ENCODE measurements at places on chromosomes 13 and 19.

GRCh38 chr13:104098421-104098820, 1032.2 kb upstream of the SLC10A2 start:
- DNase-seq: no peak

- no peak for DNase-seq
Observed at GRCh38 chr19:41904118-41904870, 21.3 kb downstream of the ARHGEF1 start.

DNA sequence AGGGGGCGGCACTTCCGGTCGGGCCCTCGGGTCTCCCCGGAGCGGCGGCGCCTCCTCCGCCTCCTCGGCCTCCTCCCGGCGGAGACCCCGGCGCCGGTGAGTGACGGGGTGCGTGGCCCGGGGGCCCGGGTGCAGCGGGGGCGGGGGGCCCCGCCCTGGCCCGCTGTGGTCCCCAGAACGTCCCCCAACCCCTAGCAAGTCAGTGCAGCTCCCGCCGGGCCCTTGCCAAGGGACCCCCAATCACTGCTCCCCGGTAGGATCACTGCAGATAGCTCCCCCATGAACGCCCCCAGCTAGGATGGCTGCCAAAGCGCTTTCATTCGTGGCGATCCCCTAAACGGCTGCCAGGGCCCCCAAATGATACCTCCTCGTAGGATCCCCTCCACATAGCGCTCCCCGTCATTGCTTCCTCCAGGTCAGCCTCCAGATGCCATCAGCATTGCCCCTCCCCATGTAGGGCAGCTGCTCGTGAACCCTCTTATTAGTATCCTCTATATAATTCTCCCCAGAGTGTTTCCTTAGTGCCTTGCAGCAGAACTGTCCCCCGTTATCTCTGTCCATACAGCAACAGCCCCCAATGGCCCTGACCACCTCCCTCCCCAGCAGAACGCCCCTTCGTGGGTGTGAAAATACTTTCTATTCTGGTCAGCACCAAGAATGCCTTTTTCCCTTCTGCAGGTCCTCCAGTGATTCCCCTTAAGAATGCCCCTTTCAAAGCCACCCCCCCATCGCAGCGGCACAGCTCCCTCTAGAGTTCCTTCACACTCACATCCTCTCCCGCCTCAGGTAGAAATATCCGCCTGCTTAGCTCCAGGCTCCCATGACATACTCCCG, at the start of gene ZNF865:
TSS of gene ZNF865 (plus strand) at position 11 of the 834 bp plus-strand sequence. CDS start 7,972 bp downstream, outside the sequence.
- DNase-seq: peak; percentile 63

GRCh38 chr13:98869408-98870090, 108.3 kb downstream of the DOCK9 start:
- DNase-seq: no peak

DNA sequence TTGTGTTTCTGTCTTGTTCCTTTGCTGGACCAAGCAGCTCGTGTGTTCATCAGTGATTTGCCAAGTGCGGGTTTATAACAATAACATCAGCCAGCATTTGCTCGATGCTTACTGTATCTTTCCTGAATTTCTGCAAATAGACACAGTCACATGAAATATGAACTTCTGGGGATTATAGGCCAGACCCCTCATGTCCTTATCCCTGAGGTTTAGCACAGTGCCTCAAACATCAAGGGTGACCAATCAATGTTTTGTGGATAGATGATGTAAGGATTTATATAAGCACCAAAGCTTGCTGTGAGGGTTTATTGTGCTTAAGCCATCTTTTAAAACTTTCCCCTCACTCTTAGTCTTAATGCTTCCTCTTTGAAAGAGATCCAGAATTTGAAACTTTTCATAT, 323.9 kb downstream of the SLC7A1 start:
- no peak for DNase-seq

- peak; percentile 95 for DNase-seq
Observed at GRCh38 chr19:38734426-38735256, 9.6 kb downstream of the CAPN12 start.

DNA sequence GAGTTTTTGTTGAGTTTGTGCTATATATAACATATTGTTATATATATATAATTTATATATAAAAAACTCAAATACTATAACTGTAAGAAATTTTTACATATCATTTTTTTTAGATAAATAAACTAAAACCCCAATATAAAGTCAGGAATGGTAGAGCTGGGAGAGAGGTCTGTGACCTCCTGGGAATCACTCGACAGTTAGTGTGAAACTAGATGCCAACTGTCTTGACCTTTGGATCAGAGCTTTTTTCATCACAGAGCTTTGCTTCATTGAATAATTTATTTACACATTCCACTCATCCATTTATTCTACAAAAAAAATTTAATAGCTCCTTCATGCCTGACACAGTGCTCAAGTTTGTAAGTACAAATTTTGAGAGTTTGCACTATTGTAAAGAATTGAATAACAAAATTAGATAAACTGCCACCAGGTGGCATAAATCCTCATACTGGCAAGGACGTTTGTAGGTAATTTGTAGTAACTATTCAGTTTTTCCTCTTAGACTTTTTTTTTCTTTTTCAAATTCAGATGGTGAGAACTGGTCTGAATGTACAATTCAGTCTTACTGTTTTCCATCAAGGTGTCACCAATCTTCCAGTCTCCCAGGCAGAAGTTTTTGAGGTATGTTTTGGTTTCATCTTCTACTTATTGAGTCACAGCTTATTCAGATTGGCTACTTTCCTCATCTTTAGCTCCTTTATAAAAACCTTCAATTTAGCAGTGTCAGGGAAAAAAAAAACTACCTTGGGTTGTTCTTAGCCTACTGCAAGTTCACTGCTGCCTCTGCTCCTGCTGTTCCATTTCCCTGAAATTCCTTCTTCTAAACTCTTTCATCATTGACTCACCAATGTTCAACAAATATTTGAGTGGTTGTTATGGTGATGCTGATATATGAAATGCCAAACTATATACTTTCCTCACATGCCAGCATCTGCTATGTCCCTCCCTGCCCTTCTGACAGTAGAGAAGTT, 28.7 kb downstream of the LACC1 start:
- no peak for DNase-seq

DNA sequence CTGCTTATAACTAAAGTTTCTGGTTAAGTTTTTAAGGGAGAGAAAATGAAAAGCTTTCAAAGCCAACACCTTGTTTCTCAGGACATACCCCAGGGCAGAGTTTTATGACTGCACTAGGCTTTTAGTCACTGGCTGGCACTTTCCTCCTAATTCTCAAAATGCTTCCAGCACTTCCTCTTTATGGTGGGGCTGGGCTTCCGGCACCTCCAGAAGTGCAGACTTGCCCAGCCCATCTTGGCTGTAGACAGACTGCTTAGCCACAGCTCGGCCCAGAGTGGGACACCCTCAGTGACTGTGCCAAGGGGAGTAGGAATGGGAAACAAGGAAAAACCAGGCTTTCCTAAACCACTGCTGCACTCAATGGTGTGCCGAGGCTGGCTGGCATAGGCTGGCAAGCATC, 23.2 kb upstream of the GTF3A start:
- no peak for DNase-seq

DNA sequence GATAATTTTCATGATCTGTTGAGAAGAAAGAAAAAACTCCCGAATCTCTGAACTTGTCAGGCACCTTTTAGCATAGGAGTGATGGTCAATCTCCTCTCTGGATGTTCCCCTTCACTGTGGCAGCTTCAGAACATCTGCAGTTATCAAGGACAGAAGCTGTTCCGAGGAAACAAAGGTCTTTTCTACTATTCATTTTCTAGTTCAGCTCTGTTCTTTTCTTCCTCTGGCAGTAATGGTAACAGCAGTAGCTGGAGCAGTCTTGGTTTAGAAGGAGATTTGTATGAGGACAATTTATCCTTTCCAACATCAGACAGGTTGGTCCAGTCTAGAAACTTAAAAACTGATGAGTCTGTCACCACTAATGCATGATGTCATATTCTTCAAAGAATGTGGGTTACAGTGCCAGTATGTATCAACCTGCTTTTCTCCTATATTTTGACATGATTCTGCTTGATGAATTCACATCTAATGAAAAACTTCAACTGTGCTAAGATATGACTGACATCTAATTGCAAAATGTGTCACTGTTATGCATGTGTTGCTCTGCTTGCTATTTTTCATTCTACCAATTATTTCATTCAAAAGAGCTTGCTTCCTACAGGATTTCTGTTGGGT, 41.0 kb downstream of the AKAP11 start:
- DNase-seq: no peak

- DNase-seq: no peak
Observed at GRCh38 chr19:22605275-22606211, 28.6 kb upstream of the ZNF492 start.

DNA sequence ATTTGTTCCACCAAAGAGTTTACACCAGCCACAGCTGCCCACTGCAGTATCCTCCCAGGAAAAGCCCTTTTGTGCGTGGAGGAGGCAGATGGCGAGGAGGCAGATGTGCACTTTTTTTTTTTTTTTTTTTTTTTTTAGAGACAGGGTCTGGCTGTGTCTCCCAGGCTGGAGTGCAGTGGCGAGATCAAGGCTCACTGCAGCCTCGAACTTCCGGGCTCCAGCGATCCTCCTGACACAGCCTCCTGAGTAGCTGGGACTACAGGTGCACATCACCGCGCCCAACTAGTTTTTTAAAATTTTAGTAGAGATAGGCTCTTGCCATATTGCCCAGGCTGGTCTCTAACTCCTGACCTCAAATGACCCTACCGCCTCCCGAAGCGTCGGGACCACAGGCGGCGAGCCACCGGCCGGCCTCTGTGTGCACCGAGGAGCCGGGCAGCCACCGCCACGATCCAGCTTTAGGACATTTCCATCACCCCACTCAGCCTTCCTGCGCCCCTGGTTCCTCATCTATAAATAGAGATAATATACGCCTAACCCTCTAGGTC, 563 bp upstream of the PDCD5 start:
- DNase-seq: no peak

- DNase-seq: no peak
Observed at GRCh38 chr13:37690361-37690760, 91.8 kb upstream of the POSTN start.

DNA sequence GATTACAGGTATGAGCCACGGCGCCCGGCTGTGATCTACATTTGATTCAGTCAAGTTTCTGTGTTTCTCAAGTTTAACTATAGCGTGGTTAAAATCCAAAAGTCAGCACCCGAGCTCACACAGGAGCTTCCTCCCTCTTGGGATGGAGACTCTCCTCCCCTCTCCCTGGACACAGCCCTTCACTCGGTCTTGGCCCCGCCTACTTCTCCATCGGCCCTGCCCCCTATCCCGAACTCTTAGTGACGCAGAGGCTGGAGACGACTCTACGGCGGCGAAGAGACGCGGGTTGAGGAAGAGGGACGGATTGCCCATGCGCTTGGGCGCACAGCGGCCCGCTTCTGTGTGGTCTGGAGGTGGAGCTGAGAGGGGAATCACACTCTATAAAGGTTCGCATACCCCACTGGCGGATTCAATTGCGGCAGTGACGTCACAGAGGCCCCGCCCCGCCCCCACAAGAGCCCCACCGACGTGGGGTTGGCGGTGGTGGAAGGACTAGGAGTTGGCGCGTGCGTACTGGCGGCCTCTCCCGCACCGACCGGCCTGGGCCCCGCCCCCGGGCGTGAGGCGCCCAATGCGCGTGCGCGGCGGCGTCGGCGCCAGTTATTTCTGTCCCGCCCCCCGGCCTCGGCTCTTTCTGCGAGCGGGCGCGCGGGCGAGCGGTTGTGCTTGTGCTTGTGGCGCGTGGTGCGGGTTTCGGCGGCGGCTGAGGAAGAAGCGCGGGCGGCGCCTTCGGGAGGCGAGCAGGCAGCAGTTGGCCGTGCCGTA, at the start of gene TRIM28:
TSS of gene TRIM28 (plus strand) at position 239 of the 765 bp plus-strand sequence. CDS start 694 bp downstream, outside the sequence.
- DNase-seq: peak; percentile 99

- DNase-seq: peak; percentile 91
Observed at GRCh38 chr19:1315470-1316166, 29.9 kb downstream of the EFNA2 start.

GRCh38 chr19:54030895-54031586, 32.7 kb downstream of the VSTM1 start:
- no peak for DNase-seq

DNA sequence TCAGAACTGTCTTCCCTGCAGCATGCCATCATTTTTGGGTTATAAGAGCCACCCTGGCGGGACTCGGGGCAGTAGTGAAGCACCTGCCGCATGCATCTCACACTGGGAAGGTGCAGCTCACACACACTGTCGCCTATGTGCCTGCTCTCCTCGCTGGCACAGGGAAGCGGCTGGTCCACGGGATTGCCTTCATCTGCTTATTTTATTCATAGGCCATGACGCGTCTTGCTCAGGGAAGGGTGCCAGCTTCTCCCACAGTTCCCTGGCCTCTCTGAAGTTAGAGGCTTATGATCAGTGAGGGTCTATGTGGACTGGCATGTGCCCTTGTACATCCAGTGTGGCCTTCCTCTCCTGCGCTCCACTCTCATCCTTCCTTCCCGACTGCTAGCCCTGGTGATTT, 150.0 kb downstream of the KLF12 start:
- DNase-seq: no peak

Measured in 8988T (cell line).